ENCODE measurements at places on chromosomes 1 and 21. TPM values are rescaled to one million over a fixed set of nuclear protein-coding genes. Genes with fewer than 3 reads are reported as not detected.

- no peak overlapping the region for H3K27ac ChIP-seq
- no peak overlapping the region for H3K4me3 ChIP-seq
- no peaks in the 10 kb centered on the region for H3K27me3 ChIP-seq
- DNase-seq = no peak
- H3K36me3 ChIP-seq = no peaks in the 10 kb centered on the region
Observed at GRCh38 chr1:61071205-61072130, 10.9 kb upstream of the NFIA start.

- no peaks in the 10 kb centered on the region for H3K4me1 ChIP-seq
- H3K4me3 ChIP-seq = no peak overlapping the region
- no peak for DNase-seq
Observed at GRCh38 chr1:244788493-244789275, 46.8 kb upstream of the COX20 start.

GRCh38 chr1:1462318-1462966 is 9.1 kb upstream of the ATAD3B start:
- no peak for DNase-seq
- H3K4me3 ChIP-seq = no peak overlapping the region
- no peaks in the 10 kb centered on the region for H3K27me3 ChIP-seq
- H3K36me3 ChIP-seq = no peaks in the 10 kb centered on the region

- no peaks in the 10 kb centered on the region for H3K36me3 ChIP-seq
- no peak overlapping the region for H3K4me3 ChIP-seq
- H3K27ac ChIP-seq = no peak overlapping the region
- DNase-seq = no peak
- no peaks in the 10 kb centered on the region for H3K4me1 ChIP-seq
Observed at GRCh38 chr1:246681900-246682895, 42.0 kb upstream of the SCCPDH start.

The FYB2 gene
- not detected for total RNA-seq

GRCh38 chr1:22641906-22642636 is 1.4 kb upstream of the C1QC start:
- no peaks in the 10 kb centered on the region for H3K27me3 ChIP-seq
- H3K27ac ChIP-seq = no peak overlapping the region
- DNase-seq = peak; percentile 50
- H3K4me1 ChIP-seq = no peaks in the 10 kb centered on the region
- no peaks in the 10 kb centered on the region for H3K36me3 ChIP-seq

DNA sequence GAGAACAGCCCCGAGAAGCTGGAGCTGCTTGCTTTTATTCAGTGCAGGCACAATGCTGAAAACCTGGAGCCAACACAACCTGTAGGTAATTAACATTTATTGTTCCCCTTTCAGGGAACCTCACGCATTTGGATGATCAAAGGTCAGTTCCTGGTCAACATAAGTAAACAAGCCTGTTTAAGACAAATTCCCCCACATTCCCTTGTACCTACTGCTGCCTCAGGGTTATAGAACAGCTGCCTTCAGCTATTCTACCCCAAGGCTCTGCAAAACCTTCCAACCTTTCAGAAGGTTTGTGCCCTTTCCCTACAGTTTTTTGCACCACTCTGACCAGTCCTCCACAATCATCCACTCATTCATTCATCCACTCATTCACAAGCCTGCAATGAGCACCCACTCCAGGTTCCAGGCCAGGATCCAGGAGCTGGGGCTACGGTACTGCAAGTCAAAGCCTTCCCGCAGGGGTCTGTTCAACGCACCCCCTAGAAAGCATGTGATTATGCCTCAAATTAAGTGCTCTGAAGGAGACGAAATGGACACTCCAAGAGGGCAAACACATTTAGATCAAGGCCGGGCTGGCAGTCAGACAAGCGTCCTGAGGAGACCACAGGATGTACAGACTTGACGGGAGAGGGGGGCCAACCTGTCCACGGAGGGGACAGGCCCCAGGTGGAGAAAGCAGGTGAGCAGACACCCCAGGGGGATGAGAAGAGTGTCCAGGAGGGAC is 683.9 kb downstream of the MATN1 start:
- H3K4me3 ChIP-seq = no peak overlapping the region
- H3K4me1 ChIP-seq = no peaks in the 10 kb centered on the region
- H3K27me3 ChIP-seq = no peaks in the 10 kb centered on the region
- DNase-seq = no peak

The CHODL gene
- total RNA-seq = not detected

The LCE1D gene
- total RNA-seq = not detected

DNA sequence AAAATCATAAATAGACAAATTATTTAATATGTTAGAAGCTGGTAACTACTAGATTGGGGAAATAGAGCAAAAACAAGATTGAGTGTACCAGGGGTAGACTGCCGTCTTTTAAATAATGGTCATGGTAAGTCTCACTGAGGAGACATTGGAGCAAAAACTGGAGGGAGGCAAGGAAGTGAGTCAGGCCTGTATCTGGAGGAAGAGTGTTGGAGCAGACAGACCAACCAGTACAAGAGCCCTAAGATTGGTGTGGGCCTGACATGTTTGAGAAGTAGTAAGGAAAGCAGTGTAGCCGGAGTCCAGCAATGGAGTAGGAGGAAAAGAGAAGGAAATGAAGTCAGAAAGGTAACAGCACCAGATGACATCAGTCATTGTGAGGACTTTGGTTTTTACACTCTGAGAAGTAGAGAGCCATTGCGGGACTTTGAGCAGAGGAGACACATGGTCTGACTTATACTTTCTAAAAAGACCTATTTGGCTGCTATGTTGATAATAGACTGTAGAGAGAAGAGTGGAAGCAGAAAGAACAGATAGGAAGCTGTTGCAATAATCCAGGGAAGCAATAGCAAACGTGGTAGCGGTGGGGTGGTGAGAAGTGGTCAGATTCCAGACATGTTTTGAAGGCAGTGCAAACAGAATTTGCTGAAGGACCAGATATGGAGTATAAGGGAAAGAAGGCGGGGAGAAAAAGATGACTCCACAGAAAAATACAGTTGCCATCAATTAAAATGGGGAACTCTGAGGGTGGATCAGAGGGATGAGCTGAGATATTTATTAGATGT is 44.7 kb upstream of the GJA5 start:
- no peak for DNase-seq
- H3K36me3 ChIP-seq = no peaks in the 10 kb centered on the region
- H3K27ac ChIP-seq = no peak overlapping the region
- no peak overlapping the region for H3K4me3 ChIP-seq
- peaks cover 3% of the 10 kb centered on the region for H3K27me3 ChIP-seq
- H3K4me1 ChIP-seq = no peaks in the 10 kb centered on the region

The DNASE2B gene
- total RNA-seq = not detected

The C1orf53 gene
- not detected for total RNA-seq

- no peaks in the 10 kb centered on the region for H3K36me3 ChIP-seq
- no peak for DNase-seq
- no peak overlapping the region for H3K4me3 ChIP-seq
- no peaks in the 10 kb centered on the region for H3K4me1 ChIP-seq
Observed at GRCh38 chr1:173508541-173508940, 31.4 kb downstream of the PRDX6 start.

GRCh38 chr1:67307251-67308060 is at the start of gene IL12RB2:
IL12RB2 (plus strand) TSS chr1:67307873; CDS start chr1:67320369, 12,496 bp downstream.
- H3K4me3 ChIP-seq = peak within 1 kb of the TSS; percentile 53
- no peaks in the 10 kb centered on the region for H3K36me3 ChIP-seq
- DNase-seq = peak; percentile 28
- peaks cover 20% of the 10 kb centered on the region for H3K27me3 ChIP-seq

GRCh38 chr21:31318971-31319370 is 25.1 kb downstream of the TIAM1 start:
- no peaks in the 10 kb centered on the region for H3K4me1 ChIP-seq
- no peak for DNase-seq
- H3K36me3 ChIP-seq = peaks cover 3% of the 10 kb centered on the region
- no peak overlapping the region for H3K27ac ChIP-seq
- no peaks in the 10 kb centered on the region for H3K27me3 ChIP-seq

The GPR137B gene
- total RNA-seq = 11.2 TPM

The ASCL5 gene
- total RNA-seq = 0.49 TPM

The IPO13 gene
- total RNA-seq = 24.3 TPM

DNA sequence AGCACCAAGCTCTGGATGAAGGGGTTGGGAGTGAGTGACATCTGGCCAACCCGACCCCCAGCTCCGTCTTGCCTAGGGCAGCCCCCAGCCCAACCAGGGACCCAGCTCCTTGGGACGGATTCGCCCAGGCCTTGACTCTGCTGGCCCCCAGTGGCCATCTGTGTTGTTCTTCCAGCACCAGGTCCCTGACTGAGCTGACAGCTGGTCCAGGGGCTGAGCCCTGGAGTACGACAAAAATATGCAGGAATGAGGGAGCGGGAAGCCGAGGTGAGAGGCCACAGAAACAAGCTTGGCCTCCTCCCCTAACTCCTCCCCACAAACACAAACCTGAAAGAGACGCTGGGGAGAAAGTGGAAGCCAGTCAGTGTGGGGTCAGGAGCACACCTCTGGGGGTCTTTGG is 55.0 kb upstream of the PAX7 start:
- DNase-seq = no peak
- no peaks in the 10 kb centered on the region for H3K27me3 ChIP-seq
- no peaks in the 10 kb centered on the region for H3K36me3 ChIP-seq
- no peak overlapping the region for H3K4me3 ChIP-seq
- H3K4me1 ChIP-seq = no peaks in the 10 kb centered on the region

The FAM177B gene
- 1.1 TPM for total RNA-seq

GRCh38 chr21:37507716-37508115 is 141.1 kb downstream of the DYRK1A start:
- DNase-seq = no peak
- H3K36me3 ChIP-seq = peaks cover 91% of the 10 kb centered on the region
- H3K4me3 ChIP-seq = no peak overlapping the region
- H3K4me1 ChIP-seq = no peaks in the 10 kb centered on the region
- no peaks in the 10 kb centered on the region for H3K27me3 ChIP-seq

- no peak overlapping the region for H3K27ac ChIP-seq
- H3K36me3 ChIP-seq = peaks cover 40% of the 10 kb centered on the region
- H3K4me3 ChIP-seq = no peak overlapping the region
- peaks cover 58% of the 10 kb centered on the region for H3K4me1 ChIP-seq
- DNase-seq = no peak
Observed at GRCh38 chr21:44893948-44894656, 20.6 kb upstream of the PTTG1IP start.

GRCh38 chr1:96967311-96967710 is 245.7 kb downstream of the PTBP2 start:
- DNase-seq = no peak
- no peaks in the 10 kb centered on the region for H3K36me3 ChIP-seq
- peaks cover 3% of the 10 kb centered on the region for H3K27me3 ChIP-seq
- no peak overlapping the region for H3K27ac ChIP-seq
- H3K4me1 ChIP-seq = no peaks in the 10 kb centered on the region

The RAP1GAP gene
- total RNA-seq = 0.18 TPM

The NBL1 gene
- 11.4 TPM for total RNA-seq

GRCh38 chr1:185412385-185413087 is 95.5 kb upstream of the IVNS1ABP start:
- H3K27ac ChIP-seq = no peak overlapping the region
- no peak for DNase-seq
- H3K4me1 ChIP-seq = no peaks in the 10 kb centered on the region
- H3K4me3 ChIP-seq = no peak overlapping the region
- H3K27me3 ChIP-seq = no peaks in the 10 kb centered on the region

- no peaks in the 10 kb centered on the region for H3K27me3 ChIP-seq
- H3K27ac ChIP-seq = no peak overlapping the region
- H3K4me3 ChIP-seq = no peak overlapping the region
- peaks cover 94% of the 10 kb centered on the region for H3K36me3 ChIP-seq
- DNase-seq = no peak
Observed at GRCh38 chr1:19089524-19089923, 120.5 kb downstream of the UBR4 start.

- no peak overlapping the region for H3K4me3 ChIP-seq
- H3K36me3 ChIP-seq = no peaks in the 10 kb centered on the region
- no peaks in the 10 kb centered on the region for H3K4me1 ChIP-seq
- DNase-seq = no peak
- H3K27ac ChIP-seq = no peak overlapping the region
Observed at GRCh38 chr1:219109424-219110018, 64.2 kb upstream of the LYPLAL1 start.

The HMGN1 gene
- total RNA-seq = 211 TPM
